Nephron progenitor cell (in vitro differentiated cells): ENCODE measurements at places on chromosomes 6 and 20.

DNA sequence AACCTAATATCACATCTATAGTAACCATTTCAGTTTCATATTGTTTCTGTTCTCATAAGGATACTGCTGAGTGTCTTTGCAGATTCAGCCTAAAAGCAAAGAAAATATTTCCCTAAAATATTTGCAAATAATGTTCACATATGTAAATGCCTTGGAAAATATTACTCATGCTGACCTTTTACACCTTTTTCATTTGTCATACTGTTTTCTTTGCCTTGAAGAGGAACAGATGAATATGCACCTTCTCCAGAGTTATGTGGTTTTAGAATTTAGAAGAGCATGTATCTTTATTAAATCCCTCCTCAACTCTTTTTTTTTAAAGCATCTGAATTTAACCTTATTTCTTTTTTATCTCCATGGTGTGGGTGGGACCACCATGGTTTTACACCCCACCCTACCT lies 32.5 kb downstream of the NDUFAF5 start:
- no peak for DNase-seq

GRCh38 chr6:166312832-166313231 lies 4.6 kb upstream of the PRR18 start:
- no peak for DNase-seq

DNA sequence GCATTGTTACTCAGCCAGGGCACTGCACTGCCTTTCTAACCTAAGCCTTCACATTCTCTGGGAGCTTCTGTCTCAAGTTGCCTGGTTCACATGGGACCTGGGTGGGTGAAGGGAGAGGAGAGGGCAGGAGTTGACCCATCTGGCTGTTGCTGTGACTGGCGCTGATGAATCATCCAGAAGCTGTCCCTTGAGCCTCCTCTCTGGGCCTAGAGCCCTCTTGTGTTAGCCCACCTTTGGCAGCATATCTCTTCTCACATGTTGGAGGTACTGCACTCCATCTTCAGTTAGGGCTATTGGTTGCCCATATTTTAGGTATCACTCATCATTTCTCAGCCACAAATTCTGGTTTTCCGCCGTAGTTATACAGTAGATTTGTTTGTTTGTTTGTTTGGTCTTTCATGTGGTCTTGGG lies 19.8 kb downstream of the XRN2 start:
- DNase-seq: no peak

DNA sequence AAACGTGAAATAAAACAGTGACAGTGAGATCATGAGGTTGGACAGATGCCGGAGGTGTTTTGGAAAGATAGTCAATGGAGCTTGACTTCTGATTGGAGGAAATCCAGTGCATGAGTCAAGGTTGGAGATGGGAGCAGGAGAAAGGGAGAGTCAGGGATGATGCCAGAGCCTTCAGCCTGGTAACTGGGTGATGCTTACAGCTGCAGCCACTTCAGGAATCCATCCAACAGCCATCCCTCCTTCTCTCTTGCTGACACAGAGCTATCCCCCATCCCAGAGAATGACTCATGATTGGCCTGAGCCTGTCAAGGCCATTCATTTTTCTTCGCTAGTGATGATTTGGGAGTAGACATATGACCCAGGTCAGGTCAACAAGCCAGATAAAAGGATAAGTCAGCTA lies 112.8 kb downstream of the SAMD5 start:
- no peak for DNase-seq

- DNase-seq: no peak
Measured at GRCh38 chr6:48472535-48472934, 361.5 kb upstream of the PTCHD4 start.

DNA sequence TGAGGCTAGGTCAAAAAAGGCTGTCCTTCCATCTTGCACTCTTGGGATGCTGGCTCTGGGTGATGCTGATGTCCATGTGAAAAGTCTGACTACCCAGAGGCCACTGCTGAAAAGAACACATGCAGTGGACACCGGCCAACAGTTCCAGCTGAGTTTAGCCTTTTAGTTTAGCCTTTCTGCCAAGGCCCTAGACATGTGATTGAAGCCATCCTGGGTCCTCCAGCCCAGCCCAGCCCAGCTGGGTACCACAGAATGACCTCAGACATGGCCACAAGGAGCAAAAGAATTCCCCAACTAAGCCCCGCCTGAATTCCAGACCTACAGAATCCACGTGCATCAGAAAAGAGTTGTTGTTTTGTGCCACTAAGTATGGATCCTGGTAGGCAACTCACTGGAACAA lies 17.4 kb downstream of the PIGT start:
- no peak for DNase-seq

DNA sequence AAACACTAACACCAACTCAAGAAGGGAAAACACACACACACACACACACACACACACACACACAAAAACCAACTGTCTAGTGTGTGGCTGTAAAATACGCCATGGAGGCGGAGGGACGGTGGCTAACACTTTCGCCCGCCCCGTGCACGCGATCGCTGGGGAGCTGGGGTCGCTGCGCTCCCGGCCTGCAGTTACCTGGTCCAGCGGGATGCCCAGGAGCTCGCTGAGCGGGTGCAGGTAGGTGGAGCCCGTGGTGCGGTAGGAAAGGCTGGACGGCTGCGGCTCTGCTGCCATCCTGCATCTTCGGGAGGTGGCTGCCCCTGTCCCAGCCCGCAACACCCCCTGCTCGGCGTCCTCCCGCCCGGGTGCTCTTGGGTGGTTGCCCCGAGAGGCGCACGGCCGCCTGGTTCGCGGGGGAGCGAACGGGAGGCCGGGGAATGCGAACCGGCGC lies 303 bp downstream of the MBOAT1 start:
- no peak for DNase-seq

- DNase-seq: no peak
Measured at GRCh38 chr20:25052255-25053194, 5.4 kb downstream of the ACSS1 start.

- no peak for DNase-seq
Measured at GRCh38 chr6:116472706-116473105, 11.5 kb downstream of the CALHM6 start.

- DNase-seq: no peak
Measured at GRCh38 chr6:42315991-42316970, 98.6 kb upstream of the MRPS10 start.

- no peak for DNase-seq
Measured at GRCh38 chr6:159642481-159642880, 50.6 kb downstream of the SOD2 start.

- no peak for DNase-seq
Measured at GRCh38 chr20:16279320-16279719, 293.9 kb downstream of the KIF16B start.
